ENCODE measurements at places on chromosomes 2 and 18.

DNA sequence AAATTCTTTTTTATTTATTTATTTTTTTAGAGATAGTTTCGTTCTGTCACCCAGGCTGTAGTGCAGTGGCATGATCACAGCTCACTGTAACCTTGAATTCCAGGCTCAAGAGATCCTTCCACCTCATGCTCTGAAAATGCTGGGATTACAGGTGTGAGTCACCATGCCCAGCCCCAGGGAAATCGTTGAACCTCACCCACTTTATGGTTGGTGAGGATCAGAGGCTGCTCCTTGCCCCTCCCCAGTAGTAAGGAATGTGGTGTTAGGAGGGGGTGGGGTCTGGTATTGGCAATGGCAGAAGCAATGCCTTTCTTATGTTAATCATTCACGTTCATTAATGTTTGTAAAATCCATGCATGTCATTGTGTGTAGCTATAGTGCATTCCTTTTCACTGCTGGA is 161.9 kb downstream of the SUCLG1 start:
- no peak for DNase-seq

DNA sequence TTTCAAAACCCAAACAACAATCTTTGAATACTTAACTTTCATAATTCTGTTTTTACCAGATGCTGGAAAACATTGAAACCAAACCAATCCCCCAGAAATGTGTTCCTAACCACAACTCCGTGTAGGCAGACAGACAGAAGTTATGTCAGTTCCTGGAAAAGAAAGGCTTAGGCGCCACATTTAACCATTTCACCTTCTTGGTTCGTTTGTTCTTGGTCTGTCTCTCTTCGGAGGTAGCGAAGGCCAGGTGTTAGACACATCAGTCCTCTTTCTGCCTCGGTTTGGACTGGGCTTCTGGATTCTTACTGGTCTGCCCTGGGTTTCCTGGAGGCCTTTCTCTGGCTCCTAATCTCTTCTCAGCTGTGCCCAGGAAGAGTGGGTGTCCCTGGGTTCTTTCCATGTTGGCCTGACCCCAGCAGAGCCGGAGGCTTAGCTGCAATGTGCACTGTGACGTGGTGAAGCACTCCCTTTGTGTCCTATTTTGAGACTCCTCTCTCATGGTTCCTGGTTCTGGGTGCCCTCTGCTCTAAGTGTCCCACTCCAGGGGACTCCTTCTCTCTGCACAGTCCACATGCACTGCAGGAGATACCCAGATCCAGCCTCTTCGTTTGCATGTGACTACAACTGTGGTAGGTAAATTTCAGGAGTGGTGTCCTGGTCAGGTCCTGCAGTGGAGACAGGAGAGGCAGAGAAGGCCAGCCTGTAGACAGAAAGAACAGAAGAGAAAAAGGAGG is 23.1 kb upstream of the RAB31 start:
- DNase-seq, result no peak

DNA sequence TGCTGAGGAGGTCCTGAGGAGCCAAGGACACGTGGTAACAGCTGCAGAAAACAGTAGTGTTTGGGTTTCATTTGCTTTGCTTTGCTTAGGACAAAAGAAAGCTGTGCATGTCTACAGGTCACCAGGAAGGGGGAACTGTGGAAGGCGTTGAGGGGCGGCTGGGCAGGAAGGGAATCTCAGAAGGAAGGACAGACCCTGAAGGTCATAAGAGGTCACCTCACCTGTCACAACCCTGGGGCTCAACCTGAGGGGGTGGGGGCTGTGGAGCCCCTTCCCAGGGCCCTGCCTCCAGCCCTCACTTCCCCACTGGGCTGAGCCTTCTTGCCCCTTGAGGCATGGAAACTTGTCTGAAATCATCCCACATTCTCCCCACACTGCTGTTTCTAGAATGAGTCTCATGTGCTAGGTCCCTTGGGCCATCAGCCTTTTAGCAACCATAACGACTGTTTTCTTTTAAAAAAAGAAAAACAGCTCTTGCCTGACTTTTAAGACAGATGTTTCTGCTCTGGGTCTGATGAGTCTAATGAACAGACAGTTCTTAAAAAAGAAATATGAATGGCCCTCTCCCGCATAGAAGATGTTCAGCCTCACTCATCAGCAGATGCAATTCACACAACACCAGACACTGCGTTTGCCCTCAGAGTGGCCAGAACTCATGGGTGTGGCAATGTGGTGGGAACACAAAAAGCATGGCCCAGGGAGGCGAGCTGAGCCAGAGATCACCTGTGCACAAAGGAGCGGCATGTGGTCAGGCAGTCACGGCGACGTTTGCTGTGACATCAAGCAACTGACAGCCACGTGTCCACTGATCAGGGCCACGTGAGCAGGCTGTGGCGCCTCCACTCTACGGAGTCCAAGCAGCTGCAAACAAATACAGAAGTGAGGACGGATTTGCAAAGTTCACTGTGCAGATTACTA is 84.0 kb downstream of the SEPTIN10 start:
- no peak for DNase-seq

DNA sequence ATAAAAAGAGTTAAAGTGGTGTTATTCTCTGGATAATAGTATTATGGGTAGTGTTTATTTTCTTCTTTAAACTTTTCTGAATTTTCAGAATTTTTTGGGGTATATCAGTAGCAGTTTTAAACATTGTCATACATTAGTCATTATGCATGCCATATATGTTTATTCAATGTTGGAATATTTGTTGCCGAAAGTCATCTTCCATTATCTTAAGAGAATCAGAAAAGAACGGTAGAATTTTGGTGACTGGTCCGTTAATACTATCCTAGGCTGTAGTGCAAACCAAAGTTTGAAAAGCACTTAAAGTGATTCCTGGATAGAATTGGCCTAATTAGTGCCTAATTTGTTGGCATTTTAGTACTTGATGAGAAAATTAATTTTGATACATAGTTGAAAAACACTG is 244.1 kb downstream of the PHLPP1 start:
- no peak for DNase-seq

DNA sequence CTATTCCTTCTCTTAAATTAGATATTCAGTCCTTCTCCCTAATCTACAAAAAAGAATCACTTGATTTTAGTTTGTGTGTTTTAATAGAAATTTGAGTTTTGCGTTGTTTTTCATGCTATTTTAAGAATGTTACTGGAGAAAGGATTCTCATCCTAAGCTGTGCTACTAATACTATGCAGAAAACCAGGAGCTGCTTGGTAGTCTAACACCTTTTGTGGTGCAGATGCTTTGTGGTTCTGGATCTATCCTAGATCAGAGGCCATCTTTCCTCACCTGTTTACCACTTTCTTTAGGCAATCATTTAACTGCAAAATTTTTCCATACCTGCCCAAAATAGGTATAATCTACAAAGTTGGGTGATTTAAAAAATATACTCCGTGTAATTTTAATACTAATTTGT is 823.6 kb downstream of the CPS1 start:
- no peak for DNase-seq

- DNase-seq, result no peak
These were observed 17.0 kb downstream of the SP3 start for GRCh38 chr2:173948198-173948597.

- no peak for DNase-seq
These were observed 5.0 kb downstream of the SPIRE1 start for GRCh38 chr18:12652861-12653401.
